ENCODE measurements at places on chromosomes 1 and 21.
A peak's percentile ranks its signal among the peaks of the same experiment; 100 is the strongest.

DNA sequence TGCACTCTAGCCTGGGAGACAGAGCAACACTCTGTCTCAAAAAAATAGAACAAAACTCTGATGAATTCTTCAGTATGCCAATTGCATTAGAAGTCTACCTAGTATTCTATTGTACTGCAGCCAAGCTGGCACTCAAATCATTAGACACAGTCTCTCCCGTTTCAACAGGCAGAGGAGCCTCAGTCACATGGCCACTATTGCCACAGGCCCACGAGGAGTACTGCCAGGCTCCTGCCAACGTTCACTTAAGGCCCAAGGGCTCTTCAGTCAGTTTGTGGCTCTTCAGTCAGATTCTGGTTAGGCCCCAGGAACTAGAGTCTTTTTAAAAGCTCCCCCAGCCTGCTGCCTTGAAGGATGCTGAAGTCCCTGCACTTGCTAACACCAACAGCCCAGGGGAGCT, 73.4 kb downstream of the SH3BGR start:
- peak; percentile 22 for DNase-seq

DNA sequence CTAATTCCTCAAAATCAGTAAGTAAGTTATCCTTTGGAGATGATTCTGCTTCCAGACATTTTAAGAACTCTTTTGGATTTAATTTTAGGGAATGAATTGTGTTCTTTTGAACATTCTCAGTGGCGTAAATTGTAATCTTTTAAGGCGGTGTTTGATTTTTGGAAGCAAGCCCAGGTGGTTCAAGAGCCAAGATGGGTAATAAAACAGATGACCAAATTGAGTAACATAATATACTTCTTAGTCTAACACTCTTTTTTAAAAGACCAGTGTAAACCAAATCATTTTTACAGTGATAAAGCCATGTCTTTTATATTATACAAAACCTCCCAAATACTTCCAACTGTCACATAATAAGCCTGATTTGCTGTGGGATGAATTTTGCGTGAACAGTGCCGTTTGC, 133.8 kb downstream of the LRRC40 start:
- no peak for DNase-seq

DNA sequence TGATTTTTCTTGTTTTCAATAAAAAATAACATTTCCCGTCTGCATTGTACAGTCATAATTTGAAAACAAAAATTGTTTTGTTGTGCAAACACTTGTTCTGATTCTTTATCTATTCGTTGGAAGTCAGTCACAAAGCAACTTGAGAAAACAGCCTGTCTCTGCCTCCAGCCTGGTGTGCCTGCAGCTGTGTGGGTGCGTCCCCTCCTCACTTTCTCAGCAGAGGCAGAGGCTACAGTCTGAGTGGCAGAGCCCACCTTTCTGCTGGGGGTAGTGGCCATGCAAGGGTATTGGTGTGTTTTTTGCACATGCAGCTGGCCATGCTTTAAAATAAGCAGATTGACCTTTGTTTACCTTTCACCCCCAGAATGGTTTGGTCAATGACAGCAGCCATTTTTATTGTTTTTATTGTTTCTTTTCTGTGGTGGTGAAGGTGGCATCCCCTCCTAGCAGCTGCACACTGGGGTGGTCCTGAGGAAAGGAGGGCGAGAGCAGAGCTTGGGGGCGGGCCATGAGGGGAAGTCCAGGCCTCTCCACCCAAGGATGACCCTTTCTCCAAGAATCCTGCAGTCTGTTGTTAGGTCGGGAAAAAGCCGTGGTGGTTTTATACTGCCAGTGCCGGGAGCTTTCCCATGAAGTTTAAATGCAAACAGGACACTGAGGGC, 159.6 kb downstream of the PCBP3 start:
- no peak for DNase-seq

DNA sequence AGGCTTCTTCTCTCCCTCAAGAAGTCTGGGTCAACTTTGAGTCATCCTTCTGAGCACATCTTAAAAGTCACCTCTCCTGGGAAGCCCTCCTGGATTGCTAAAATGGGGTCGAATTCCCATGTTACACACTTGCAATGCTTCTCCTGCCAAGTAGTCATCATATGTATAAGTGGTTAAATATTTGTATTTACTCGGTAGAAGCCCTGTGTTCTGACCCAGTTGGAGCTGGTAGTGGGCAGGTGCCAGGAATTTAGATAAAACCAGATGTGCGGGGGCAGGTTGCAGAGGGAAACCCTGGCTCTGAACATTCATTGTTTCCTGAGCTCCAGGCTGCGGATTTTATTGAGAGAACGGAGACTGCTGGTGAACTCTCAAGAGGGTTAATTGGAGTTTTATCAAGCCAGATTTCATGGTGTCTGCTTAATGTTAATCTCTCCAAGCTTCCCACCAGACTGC, 52.8 kb upstream of the RPL11 start:
- no peak for DNase-seq

DNA sequence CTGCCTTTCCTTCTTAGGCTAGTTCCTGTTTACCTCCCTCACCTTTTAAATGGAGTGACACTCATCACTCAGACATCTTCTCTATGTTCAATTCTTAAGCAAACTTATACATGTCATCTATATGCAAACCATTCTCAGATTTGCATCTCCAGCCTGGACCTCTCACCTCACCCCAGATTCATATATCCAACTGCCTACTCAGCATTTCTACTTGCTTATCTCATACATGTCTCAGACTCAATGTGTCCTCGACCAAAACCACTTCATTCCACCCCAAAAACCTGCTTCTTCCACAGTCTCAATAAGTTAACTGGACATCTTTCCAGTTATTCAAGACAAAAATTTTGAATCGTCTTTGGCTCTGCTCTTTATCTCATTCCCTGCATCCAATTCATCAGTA, 62.6 kb downstream of the ERICH3 start:
- no peak for DNase-seq
